ENCODE measurements at places on chromosomes 5 and 9.
A peak's percentile ranks its signal among the peaks of the same experiment; 100 is the strongest.

DNA sequence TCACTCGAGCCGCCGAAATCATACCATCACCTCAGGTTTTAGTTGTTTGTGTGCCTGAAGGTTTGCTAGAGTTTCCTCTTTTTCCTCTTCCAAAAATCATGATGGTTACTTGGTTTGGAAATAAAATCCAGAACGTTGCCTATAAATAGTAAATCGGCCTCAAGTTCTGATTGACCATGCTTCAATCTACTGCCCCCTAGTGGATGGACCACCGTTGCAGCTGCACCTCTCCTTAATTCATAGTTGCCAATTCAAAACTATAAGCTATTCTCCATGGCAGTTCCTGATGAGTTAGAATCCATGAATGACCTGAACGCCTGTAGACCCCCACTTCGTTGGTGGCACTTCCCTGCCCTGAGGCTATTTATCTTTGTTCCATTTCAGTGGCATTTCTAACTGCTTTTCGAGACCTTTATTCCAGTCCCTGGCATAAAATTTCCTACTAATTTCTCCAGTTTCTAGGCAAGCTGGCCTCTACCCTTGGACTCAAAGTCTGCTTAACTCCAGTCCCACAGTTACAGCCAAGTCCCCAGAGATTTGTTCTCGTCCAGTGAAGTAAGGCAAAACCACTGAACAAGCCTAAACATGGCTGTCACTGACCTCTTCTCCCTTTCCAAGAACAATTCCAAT lies 422.6 kb downstream of the EFNA5 start:
- DNase-seq, result peak; percentile 32

DNA sequence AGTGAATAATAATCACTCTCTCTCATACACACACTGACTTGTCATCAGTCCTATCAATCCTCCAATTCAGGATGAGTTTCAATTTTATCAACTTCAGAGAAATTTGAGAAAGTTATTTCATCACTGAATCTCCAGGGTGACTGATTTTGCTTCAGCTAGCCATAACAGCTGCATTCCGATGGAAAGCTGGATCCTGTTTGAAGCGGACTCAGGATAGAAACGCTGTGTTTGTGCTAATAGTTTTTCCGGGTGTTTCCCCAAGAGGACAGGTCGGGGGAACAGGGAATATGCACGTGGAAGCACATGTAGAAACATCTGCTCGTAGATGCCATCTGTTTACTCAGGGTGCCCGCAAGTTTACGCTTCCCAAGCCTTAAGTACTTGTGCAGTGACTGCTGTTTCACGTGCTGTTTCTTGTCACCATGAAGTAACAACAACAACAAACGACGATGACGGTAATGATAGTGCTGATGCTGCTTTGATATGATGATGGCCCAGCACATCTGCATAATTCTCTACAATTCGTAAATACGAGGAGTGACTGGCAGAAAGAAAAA lies 263.7 kb upstream of the DAPK1 start:
- DNase-seq, result no peak

- peak; percentile 45 for DNase-seq
Measured at GRCh38 chr9:132160802-132161742, 786 bp upstream of the NTNG2 start.

GRCh38 chr5:119435436-119436132 lies 16.7 kb upstream of the HSD17B4 start:
- no peak for DNase-seq

- DNase-seq, result peak; percentile 36
Measured at GRCh38 chr5:132227485-132228240, at the start of gene P4HA2. Gene P4HA2 (minus strand): TSS chr5:132227853. CDS start chr5:132218626, 9,227 bp downstream.

GRCh38 chr5:168979135-168979534 lies 321.8 kb downstream of the SLIT3 start:
- DNase-seq, result no peak

GRCh38 chr9:36165826-36166167 lies 3.4 kb upstream of the CCIN start:
- DNase-seq, result no peak

- DNase-seq, result no peak
Measured at GRCh38 chr9:98107926-98108325, 11.1 kb downstream of the TRIM14 start.

- DNase-seq, result no peak
Measured at GRCh38 chr9:80004714-80005113, 432.9 kb downstream of the TLE4 start.

- DNase-seq, result peak; percentile 29
Measured at GRCh38 chr5:38807570-38808483, 38.0 kb upstream of the OSMR start.

DNA sequence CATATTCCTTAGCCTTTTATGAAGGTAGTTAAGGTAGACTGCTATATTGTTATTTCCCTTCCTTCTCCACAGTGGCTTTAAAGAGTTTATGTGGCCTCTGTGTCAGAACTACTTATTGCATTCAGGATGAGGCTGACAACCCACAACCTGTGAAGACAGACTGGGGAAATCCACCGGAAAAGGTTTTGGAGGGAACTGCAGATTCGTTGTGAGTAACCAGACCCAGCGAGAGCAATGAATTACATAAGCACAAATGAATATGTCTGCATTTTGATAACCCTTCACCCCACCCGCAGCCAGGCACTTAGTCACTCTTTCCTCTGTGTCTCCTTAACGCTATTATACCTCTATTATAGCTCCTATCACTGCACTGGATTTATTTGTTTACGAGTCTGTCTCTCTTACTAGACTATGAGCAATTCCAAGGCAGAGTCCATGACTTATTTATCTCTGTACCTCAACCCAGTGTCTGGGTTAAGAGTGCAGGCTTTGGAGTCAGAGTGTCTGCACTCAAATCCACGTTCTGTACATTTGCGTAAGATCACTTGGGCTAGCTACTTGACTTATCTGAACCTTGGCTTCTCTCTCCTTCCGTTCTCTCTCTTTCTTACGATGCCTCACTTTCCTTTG lies 19.2 kb downstream of the KCTD16 start:
- DNase-seq, result no peak

GRCh38 chr5:114265432-114266060 lies 96.3 kb upstream of the KCNN2 start:
- no peak for DNase-seq

GRCh38 chr5:109451146-109451545 lies 41.4 kb upstream of the PJA2 start:
- no peak for DNase-seq

- DNase-seq, result no peak
Measured at GRCh38 chr9:109926421-109926869, 146.4 kb downstream of the PALM2AKAP2 start.

DNA sequence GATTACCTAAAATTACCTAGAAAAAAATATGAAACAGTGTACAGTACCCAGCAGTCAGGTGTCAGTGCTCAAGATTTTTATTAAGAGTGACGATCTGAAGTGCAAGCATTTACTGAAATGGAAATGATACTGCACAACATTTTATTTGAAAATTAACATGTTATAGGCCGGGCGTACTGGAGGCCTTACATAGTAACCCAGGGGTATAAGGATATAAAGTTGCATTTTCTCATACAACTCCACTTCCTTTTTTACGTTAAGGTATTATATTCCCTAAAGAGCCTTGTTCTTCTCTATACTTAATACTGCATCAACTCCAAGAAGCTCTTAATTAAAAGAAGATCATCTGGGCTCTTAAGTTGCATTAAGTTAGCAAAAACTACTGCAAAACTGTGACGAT lies 3.3 kb downstream of the MAT2B start:
- DNase-seq, result no peak

DNA sequence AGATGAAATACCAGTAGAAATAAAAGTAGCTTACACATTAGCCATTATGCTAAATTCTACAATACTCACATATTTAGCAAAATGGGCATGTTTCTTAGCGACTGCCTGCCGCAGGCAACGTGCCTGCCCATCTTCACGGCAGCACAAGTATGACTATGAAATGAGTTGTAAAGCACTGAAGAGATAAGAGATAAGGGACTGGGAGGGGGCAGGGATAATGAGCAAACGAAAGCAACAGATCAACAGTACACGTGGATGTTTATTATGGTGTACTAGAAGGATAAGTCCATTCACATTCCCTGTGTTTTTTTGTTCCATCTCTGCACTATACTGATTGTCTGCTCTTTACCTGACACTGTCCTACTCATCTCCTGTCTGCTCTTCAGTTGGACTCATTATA lies 44.1 kb upstream of the KCNN2 start:
- DNase-seq, result no peak

DNA sequence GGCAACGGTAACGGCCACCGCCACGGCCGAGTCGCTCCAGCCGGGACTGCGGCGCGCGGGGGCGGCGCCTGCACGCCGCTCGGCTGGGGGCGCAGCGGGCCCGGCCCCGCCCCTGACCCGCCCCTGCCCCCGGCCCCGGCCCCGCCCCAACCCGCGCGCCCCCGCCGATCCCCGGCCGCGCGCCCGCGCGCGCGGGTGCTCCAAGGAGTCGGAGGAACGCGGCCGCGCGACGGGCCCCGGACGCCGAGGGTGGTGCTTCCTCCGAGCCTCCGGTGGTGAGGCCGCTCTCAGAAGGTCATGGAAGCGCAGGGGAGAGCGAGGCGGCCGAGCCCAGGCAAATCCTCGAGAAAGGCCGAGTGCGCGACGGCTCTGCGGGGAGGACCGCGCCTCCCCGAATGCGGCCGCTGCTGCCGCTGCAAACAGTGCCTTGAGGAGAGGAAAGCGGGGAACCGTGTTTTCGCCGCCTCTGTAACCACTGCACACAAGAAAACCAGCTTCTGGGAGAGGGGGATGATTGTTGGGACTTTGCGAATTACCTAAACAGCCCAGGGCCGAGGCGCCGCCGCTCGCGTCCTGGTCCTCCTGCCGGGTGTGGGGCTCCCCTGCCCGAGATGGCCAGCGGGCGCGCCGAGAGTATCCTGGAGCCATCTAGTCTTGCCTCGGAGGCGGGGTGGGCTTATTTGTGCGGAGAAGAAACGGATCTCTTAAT lies at the start of gene LIFR:
TSS of gene LIFR (minus strand) at position 48 of the 709 bp plus-strand sequence. CDS start 25,999 bp downstream, outside the sequence.
- peak; percentile 6 for DNase-seq

DNA sequence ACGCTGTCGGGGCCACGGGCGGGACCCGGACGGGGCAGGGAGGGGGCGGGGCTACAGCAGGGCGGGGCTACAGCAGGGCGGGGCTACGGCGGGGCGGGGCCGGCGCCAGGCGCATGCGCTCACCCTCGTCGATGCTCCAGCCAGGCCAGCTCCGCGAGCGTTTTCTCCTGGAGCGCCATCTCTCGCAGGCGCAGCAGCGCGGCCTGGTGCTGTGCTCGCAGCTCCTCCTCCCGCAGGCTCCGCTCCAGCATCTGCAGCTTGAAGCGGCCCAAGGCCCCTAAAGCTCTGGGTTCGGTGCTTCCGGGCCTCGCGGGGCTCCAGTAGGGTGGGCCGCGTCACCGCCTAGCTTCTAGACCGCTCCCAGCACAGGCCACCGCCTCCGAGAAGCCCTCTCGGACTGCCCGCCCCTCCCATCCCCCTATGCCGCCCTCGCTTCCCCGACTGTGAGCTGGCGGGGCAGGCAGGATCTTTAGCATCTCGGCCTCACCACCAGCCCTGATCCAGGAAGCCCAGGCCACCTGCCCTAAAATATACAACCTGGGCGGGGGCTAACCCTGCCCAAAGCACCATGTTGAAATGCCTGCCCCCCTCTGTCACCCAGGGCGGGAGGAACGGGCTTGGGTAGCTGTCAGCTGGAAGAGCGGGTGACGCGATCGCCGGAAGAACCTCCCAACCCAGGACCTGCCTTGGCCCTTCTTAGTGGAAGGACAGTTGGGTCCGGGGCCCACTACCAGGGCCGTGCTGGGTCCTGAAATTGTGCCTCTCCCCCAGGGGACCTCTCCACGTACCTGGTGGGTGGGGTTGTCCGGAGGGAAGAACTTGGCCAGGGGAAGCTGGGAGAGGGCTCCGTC lies 21.9 kb upstream of the QSOX2 start:
- peak; percentile 94 for DNase-seq

- DNase-seq, result no peak
Measured at GRCh38 chr9:129173296-129174101, 4.6 kb downstream of the IER5L start.

DNA sequence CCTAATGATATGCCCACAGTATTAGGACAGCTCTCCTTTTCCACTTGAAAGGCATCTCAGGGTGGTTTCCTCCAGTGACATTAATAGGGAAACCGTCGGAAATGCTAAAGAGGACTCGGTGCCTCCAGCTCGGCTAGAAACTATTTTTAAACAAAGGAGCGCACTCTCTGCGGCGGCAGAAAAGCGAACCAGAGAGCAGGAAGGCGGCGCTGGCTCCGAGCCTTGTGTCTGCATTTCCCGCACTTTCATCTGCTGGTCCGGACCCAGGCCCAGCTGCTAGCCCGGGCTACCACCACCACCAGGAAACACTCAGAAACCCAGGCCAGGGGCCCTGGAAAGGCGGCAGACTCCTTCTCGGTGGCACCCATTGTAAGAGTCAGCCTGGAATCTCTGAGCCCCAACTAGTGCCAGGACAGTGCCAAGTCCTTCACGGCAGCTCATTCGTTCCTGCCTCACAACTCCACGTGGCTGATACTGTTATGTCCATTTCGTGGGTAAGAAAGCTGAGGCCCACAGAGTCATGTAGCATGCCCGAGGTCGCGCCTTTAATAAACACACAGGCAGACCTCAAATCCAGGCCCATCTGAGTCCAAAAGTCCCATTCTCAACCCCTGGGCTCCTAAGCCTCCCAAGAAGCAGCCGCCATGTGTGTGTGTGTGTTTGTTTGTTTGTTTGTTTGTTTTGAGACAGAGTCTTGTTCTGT lies 73.9 kb downstream of the VAV2 start:
- DNase-seq, result no peak
